Stimulated activated CD8-positive, alpha-beta memory T cell treated with anti-CD3 and anti-CD28 coated beads, Interleukin-15, amount 100 ng/mL, for 4 hours (primary cell): ENCODE measurements at places on chromosomes 1 and 21.

DNA sequence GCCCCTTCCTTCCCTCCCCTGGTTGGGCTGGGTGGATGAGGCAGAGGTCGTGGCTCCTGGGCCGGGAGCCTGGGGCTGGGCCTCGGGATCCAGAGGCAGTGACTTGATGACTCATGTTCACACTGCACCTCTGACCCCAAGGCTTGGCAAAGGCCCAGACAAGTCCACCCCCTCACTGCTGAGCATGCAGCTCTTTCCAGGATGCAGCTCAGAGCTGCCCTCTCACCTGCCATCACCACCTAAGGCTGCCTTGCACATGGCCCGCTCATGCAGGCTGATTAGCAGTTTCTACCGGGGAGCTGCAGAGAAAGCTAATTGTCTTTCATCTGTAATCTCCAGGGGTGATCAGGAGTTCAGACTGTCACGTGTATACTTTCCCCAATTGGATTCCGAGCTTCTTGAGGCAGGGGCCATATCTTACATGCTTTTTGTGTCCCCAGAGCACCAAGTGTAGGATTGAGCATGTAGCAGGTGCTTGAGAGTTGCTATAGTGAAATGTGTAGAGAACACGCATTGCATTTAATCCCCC lies 62.1 kb downstream of the LRRN2 start:
- DNase-seq = no peak

GRCh38 chr1:32536117-32536516 lies 3.1 kb upstream of the ZBTB8A start:
- DNase-seq = no peak

DNA sequence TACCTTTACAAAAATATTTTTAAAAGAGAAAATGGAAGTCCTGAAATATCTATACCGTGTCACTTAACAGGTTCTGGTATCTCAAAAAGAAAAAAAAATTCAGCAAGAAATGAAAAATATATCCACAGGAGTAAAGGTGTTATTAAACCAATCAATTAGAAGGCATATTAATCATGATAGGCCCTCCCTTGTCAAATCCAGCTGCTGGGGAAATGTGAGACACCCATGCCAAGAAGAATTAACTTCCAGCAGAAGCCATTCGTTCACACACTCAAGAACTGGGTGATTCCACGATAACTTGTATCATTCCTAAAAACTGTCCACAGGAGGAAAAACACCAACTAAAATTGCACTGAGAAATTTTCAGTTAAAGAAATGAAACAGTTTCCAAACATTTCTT lies 57.6 kb downstream of the APP start:
- DNase-seq = no peak

GRCh38 chr1:212987702-212988322 lies 27.9 kb downstream of the ANGEL2 start:
- DNase-seq = no peak

- DNase-seq = no peak
Measured at GRCh38 chr1:219149953-219150352, 23.7 kb upstream of the LYPLAL1 start.

DNA sequence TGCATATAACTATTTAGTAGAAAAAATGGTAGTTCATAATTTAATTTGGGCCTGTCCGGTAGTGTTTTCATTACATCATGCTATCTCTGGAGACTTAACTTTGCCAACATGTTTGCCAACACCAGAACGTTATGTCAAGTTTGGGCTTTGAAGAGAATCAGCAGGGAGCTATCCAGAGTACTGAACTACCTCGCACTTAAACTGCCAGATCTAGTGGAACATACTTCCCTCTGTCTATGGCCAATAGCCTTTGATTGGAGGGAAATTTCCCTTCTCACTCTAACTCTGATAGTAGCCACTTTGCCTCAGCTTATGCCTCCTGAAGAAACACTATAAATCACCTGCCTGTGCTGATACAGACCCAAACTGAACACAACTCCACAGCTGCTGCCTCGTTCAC lies 10.0 kb downstream of the LRRC53 start:
- DNase-seq = no peak

- DNase-seq = no peak
Measured at GRCh38 chr1:52748119-52748518, 21.9 kb downstream of the ZYG11B start.

DNA sequence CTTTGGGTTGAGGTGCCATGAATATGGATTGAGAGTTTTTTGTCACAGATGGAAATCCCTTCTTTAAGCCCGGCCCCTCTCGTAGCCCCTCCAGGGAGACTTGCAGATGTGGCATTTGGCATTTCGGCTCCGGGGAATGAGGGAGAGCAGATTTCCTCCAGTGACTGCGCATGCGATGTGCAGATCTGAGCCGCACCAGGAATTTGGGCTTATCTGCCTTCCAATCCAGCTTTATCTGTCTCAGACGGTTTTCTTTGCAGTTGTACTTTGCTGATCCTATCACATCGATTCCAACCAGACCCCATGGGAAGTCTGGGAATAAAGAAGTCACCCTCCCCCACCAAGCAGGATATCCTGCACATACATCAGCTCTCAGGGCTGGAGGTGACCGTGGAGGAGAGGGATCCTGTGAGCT lies 11.7 kb downstream of the KIF26B start:
- no peak for DNase-seq

- no peak for DNase-seq
Measured at GRCh38 chr1:162696286-162696862, 64.1 kb downstream of the DDR2 start.

- DNase-seq = peak; percentile 7
Measured at GRCh38 chr1:64505232-64505943, 35.5 kb downstream of the CACHD1 start.

DNA sequence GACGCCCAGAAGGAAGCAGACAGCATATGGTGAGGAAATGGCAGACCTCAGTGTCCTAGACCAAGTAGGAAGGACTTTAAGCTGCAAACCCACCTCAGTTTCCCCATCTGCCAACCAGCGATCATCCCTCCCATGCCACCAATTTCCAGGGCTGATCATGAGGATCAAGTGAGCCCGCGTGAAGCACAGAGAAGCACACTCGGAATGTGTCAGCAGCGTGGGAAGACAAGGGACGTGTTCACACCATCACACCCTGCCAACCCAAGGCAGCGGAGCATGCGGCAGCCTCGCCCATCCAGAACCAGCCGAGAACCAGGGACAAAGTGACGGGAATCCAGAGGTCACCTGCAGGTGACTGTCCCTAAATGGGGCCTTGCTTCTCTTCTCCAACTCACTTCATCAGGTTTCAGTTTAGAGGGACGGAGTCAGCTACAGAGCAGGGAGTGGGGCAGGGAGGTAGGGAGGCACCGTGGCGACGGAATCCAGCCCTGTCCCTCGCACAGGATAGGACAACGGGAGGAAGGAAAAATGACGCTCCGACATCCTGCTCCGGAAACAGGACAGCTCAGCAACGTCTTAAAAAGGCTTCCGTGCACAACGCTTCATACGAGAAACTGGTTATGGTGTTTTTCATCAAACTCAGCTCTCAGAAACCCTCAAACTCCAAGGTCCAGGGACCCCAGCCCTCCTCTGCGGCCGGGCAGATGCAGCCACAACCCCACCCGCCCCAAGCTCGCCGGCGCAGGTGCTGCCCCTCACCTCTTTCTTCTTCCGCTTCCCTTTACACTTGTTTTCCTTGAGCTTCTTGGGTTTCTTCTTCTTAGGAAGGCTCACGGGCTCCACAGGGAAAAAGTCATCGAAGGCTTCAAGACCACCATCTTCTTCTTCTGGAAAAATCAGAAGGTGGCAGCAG lies 12.5 kb downstream of the CHD5 start:
- DNase-seq = no peak

GRCh38 chr1:226665505-226666163 lies 73.4 kb downstream of the ITPKB start:
- DNase-seq = no peak

DNA sequence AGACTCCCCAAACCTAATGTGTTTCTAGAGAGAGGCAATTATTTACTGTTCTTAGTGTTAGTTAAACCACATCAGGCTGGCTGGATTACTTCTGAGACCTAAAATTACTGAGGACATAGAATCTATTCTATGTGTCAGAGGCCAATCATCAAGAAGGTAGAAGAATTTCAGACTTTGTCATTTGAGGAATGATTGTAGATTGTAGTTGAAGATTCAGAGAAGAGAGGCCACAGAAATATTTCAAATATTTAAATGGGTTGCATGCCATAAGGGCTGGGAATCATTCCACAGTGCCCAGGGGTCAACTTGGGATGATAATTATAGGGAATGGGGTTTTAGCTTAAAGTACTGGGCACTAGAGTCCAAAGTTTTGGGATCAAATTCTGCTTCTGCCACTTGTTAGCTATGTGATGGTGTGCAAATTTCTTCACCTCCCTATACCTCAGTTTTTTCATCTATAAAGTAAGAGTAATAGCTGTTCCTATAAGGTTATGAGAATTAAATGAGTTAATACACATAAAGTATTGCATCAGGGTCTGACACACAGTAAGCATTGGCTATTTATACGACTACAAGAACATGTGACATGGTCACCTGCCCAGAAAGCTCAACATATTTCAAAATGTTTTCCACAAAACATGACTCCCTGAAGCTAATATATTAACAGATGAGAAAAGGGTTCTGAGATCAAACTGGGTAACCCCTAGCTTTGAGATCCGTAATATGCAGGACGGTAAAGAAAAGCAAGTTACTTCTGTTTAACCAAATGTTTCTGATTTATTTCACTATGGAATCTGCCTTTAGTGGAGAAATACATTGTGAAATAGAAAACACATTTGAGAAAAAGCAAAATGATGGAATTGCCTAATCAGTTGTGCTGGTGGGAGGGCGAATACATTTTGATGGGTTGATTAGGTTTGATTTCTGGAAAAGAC lies 69.7 kb upstream of the SPAG17 start:
- no peak for DNase-seq

- DNase-seq = no peak
Measured at GRCh38 chr1:186761358-186761757, 67.4 kb upstream of the PLA2G4A start.

DNA sequence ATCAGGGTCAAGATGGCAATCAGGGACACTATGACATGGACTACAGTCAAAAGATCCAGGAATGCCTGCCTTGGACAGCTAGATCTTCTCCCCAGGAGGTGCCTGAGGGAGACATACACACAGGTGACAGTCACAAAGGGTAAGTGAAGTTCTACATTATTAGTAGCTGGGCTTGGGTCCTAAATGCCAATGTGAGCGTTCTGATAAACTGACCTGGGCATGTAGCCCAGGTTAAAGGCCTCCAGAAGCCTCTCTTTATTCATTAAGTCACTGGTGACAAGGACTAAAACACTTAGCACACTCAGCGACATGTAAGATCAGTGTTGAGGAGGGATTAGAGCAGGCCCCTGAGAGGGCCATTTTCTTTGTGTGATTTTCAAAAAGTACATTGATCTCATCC lies 48.9 kb upstream of the HSD17B7 start:
- no peak for DNase-seq

DNA sequence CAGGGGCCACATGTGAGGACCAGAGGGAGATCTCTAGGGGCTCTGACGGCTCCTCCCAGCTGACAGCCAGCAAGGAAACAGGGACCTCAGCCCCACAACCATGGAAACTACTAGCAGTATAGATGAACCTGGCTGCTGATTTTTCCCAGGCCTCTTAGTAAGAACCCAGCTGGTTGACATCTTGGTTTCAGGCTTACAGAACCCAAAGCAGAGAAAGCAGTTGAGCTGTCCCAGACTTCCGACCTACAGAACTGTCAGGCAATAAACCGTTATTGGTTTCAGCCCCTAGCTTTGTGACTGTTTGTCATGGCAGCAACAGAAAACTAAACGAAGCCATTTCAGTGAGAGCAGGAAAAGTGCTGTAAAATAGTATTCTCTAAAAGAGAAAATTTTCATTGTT lies 36.4 kb downstream of the ETS2 start:
- DNase-seq = no peak

GRCh38 chr1:64162804-64163203 lies 40.6 kb upstream of the UBE2U start:
- DNase-seq = no peak

GRCh38 chr1:109269981-109270622 lies 12.8 kb downstream of the PSRC1 start:
- no peak for DNase-seq

DNA sequence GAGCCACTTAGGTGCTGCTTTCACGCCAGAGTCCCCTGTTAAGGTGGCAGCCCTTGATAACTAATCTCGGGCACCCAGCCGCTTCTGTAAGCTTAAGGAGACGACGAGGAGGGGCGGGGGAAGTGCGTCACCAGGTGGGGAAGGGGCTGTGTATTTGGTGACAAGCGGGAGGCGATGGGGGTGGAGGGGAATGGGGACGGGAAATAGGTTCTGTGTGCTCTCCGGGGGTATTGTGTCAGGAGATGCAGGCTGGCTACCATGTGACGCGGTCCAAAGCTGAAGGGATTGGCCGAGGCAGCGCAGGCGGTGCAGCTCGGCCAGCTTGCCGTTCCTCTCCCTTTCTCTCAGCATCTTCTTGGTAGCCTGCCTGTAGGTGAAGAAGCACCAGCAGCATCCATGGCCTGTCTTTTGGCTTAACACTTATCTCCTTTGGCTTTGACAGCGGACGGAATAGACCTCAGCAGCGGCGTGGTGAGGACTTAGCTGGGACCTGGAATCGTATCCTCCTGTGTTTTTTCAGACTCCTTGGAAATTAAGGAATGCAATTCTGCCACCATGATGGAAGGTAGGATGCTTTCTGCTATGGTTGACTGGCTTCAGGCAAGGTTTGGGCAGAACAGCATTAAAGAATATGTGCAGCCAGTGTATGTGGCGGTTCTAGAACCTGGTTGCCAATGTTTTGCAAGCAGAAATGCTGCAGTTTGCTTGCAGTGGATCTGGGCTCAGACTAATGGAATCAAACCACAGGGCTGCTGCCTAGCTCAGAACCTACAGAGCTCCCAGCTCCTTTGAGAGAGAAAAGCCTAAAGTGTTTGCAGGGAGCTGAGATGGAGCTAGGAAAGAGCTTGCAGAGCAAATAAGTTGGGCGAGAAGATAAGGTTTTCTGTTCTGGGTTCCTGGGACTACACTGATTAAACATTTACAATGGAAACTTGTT lies at the start of gene SGIP1:
Gene SGIP1, plus strand, starts transcription at position 350 of the 937 bp plus-strand sequence. Its CDS starts 206 bp downstream, at position 556.
- no peak for DNase-seq

DNA sequence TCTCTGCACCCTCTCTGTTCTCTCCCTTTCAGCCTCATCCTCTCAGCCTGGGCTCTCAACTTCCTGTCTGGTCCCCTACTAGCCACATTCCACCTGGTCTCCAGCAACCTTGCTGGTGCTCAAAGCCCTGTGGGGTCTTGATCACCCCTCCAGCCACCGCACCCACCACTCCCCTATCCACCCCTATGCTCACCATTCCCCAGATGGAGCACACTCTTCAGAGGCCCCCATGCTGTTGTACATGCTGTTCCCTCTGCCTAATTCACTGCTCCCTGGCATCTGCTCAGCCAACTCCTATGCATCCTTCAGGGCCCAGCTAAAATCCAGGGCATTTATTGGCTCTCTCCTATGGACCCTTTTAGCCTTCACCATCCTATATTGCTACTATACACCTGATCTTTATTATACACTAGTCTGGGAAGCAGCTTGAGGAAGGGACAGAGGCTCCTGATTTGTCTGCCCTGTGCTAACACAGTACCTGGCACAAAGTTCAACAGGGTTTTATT lies 81.0 kb downstream of the GLIS1 start:
- no peak for DNase-seq

- DNase-seq = no peak
Measured at GRCh38 chr1:54997711-54997986, 1.1 kb upstream of the BSND start.
